RCC 7860 (cell line): ENCODE measurements at places on chromosomes 7 and 10.

DNA sequence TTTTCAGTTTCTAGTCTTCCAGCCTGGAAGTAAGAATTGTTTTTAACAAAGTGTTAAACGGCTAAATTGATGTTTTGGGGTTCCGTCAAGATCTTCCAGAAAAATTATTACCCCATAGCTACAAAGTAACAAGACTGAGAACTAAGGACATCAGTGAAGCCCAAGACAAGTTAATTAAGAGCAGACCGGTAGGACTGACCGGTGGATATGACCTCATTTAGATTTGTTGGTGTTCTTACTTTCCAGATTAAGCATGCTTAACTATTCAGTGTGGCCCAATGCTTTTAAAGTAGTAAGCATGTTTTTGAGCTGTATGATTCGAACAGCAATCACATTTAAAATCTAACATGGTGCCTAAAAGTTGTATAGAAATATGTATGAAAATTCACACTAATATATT lies 73.1 kb upstream of the RPA3 start:
- DNase-seq: no peak

DNA sequence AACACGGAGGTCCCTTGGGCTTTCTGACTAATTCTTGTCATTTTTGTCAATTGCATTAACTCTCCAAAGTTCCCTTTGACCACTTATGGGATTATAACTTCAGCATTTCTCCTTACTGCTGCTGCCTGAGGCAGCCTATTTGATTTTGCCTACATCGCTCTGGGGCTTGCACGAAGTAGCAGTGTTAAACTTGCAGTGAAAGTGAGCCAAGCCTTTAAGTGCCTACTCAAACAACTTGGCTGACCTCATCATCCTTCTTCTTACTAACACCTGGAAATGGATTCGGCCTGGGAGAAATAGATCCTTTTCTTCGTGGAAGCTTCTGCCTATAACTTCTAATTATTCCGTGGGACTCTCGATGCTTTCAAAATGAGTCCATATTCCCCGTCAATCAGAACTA lies 76.6 kb downstream of the DGKB start:
- no peak for DNase-seq

GRCh38 chr7:111074748-111075146 lies 16.2 kb upstream of the LRRN3 start:
- no peak for DNase-seq

GRCh38 chr7:16070806-16071205 lies 350.5 kb downstream of the CRPPA start:
- DNase-seq: no peak

DNA sequence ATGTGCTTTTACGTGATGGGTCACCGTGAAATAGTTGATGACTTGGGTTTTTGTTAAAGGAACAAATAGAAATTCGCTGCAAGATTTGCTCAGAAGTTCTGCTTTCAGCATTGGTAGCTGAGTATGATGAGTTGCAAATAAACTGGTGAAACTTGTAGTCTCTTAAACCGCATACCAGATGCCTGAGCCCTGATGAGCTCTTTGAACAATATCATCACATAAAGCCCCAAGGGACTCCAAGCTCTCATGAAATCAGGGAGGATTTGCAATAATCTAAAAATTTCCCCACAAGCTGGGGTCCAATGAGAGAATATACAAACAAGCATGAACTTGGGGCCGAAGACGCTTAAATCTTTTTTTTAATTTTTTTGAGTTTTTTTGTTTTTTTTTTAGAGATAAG lies 312.4 kb downstream of the CALN1 start:
- DNase-seq: no peak
